ENCODE measurements at places on chromosomes 4 and X. TPM values are rescaled to one million over a fixed set of nuclear protein-coding genes. Genes with fewer than 3 reads are reported as not detected.

DNAAF6 gene
- polyA plus RNA-seq = not detected

NPNT gene
- polyA plus RNA-seq = 75.7 TPM

DIAPH2 gene
- polyA plus RNA-seq = 8.8 TPM

HELT gene
- polyA plus RNA-seq = not detected

PLS3 gene
- polyA plus RNA-seq = 113 TPM

ADGRL3 gene
- polyA plus RNA-seq = 23.7 TPM

GRCh38 chr4:66636349-66636748 lies 909.0 kb downstream of the CENPC start:
- DNase-seq = no peak

- DNase-seq = no peak
Measured at GRCh38 chr4:3707423-3708102, 58.6 kb upstream of the ADRA2C start.

GRCh38 chr4:78296261-78296660 lies 239.1 kb downstream of the FRAS1 start:
- DNase-seq = no peak

- DNase-seq = no peak
Measured at GRCh38 chrX:49247346-49247745, 12.1 kb downstream of the CCDC22 start.

DNA sequence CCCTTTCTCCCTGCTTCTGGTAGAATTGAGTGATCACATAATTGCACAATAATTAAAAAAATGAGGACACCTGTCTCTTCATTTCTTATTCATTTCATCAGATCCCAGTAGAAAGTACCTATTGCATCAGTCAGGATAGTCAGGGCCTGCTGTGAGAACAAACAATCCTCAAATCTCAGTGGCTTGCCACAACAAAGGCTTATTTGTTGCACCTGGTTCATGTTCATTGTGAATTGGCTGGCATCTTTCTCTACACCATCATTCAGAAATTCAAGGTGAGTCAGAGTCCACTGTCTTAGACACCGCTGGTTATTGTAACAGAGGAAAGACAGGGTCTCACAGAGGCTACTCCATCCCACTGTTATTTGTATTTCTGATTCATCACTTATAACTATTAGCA lies 409.8 kb downstream of the STIM2 start:
- DNase-seq = no peak

GRCh38 chr4:99572527-99573240 lies 1.9 kb upstream of the MTTP start:
- no peak for DNase-seq

GRCh38 chr4:120718979-120719566 lies 203.5 kb downstream of the PRDM5 start:
- no peak for DNase-seq

DNA sequence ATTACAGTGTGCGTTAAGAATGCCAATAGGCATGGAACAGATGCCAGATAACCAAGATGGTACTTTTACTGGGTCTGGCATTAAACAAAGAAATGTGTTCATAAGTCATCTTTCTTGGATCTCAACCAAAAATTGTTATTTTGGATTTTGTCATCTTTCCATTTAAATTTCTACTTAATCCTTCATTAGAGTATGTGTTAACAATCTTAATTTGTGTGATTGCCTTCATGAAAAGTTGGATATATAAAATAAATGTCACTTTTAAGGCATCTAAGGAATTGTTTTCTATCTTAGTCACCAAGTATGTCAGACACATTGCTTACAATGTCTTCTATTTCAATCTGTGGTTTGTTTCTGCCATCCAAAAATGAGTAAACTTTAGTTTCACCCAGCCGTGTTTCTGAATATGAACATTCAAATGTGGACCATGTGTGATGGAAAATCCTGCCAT lies 87.5 kb downstream of the PALLD start:
- no peak for DNase-seq

DNA sequence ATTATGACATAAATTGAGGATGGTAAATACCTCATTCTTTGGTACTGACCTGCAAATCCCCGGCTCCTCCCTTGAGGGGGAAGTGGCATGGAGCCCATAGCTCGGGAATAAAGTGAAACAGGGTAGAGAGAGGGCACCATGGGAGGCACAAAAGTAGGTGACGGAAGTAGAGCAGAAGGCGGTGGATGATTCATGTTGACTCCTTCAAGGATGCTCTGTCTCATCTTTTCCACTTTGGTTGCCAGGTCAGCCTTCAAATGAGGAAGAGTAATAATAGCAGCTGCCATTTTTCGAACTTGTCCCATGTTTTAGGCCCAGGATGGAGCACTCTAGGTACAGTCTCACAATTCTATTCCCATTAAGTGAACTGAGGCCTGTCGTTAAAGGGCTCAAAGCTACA lies 41.4 kb upstream of the PHF8 start:
- no peak for DNase-seq

DNA sequence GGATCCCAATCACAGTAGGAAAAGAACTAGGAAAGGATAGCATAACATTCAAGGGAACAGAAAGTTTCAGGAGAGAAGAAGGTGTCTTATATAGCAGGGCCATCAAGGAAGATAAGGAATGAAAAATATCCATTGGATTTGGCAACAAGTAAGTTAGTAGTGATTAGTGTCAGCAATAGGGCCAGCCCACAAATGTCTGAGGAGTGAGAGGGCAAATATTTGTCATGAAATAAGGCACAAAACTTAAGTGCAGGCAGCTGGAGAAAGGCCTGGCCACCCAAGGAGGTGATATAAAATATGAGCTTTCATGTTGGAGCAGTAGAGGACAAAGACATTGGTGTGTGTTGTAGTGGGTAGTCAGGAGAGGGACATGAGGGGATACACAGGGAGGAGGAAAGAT lies 132.1 kb downstream of the COL4A6 start:
- no peak for DNase-seq
